ENCODE measurements at places on chromosomes 3 and 15.
A peak's percentile ranks its signal among the peaks of the same experiment; 100 is the strongest.

- no peak for DNase-seq
- peak overlapping the region; percentile 43 for H3K4me3 ChIP-seq
- peaks cover 68% of the 10 kb centered on the region for H3K4me1 ChIP-seq
Measured at GRCh38 chr3:60190073-60190472, 1061.2 kb downstream of the FHIT start.

- H3K27ac ChIP-seq: no peak overlapping the region
- no peak for DNase-seq
- no peak overlapping the region for H3K4me3 ChIP-seq
- H3K36me3 ChIP-seq: no peaks in the 10 kb centered on the region
Measured at GRCh38 chr15:91694831-91695210, 158.7 kb upstream of the SLCO3A1 start.

GRCh38 chr3:159560214-159560979 lies 428.2 kb upstream of the IL12A start:
- no peak overlapping the region for H3K27ac ChIP-seq
- DNase-seq: no peak
- no peaks in the 10 kb centered on the region for H3K36me3 ChIP-seq

- DNase-seq: no peak
- H3K27me3 ChIP-seq: no peaks in the 10 kb centered on the region
- H3K4me3 ChIP-seq: no peak overlapping the region
Measured at GRCh38 chr3:186815435-186815834, 9.2 kb upstream of the RFC4 start.

GRCh38 chr15:65766422-65767263 lies 25.4 kb downstream of the DENND4A start:
- peaks cover 37% of the 10 kb centered on the region for H3K36me3 ChIP-seq
- no peak overlapping the region for H3K4me3 ChIP-seq
- peaks cover 42% of the 10 kb centered on the region for H3K4me1 ChIP-seq
- no peaks in the 10 kb centered on the region for H3K27me3 ChIP-seq

GRCh38 chr3:60094392-60094947 lies 1044.6 kb upstream of the CFAP20DC start:
- peaks cover 7% of the 10 kb centered on the region for H3K36me3 ChIP-seq
- no peak overlapping the region for H3K27ac ChIP-seq
- H3K4me3 ChIP-seq: no peak overlapping the region
- DNase-seq: no peak

GRCh38 chr3:55426486-55426885 lies 60.6 kb downstream of the WNT5A start:
- H3K27ac ChIP-seq: no peak overlapping the region
- DNase-seq: no peak
- no peaks in the 10 kb centered on the region for H3K27me3 ChIP-seq
- no peaks in the 10 kb centered on the region for H3K4me1 ChIP-seq
- no peak overlapping the region for H3K4me3 ChIP-seq
- no peaks in the 10 kb centered on the region for H3K36me3 ChIP-seq

GRCh38 chr3:23663661-23664186 lies 142.0 kb upstream of the UBE2E1 start:
- H3K36me3 ChIP-seq: no peaks in the 10 kb centered on the region
- H3K27ac ChIP-seq: no peak overlapping the region
- no peak overlapping the region for H3K4me3 ChIP-seq
- no peak for DNase-seq
- no peaks in the 10 kb centered on the region for H3K4me1 ChIP-seq

Measured in activated T-helper 2 cell treated with anti-CD3 and anti-CD28 coated beads, Interferon-gamma antibody, Interleukin-2, Interleukin-4, amounts not matched to agents 10 μg/mL and 5 μg/mL and 100 μg/mL, durations not matched to agents 14 hours and 24 hours and 36 hours (primary cell).